ENCODE measurements at places on chromosomes 11 and 22.

- no peak for DNase-seq
These were observed 76.6 kb upstream of the PRR5 start for GRCh38 chr22:44625421-44625760.

DNA sequence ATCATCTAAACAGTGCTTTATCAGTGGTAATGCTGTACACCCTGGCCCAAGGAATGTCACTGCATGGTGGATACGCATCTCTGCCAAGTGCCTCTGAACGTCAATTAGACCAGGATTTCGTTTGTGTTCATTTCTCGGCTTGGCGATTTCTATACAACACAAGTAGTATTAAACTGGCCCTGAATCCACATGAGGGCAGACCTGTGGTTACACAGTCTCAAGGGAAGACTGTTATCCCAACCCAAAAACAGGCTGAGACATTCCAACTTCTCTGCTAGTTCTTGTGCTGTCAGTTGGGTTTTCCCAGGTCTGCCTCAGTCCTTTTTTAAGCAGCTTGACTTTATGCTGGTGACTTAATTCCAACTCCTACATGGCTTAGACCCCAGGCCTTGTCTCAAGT lies 58.1 kb downstream of the HIRA start:
- DNase-seq: no peak

- no peak for DNase-seq
These were observed at the start of gene MYOD1 for GRCh38 chr11:17719028-17719937. Gene MYOD1 (plus strand): TSS chr11:17719571. CDS start chr11:17719783, 212 bp downstream.

DNA sequence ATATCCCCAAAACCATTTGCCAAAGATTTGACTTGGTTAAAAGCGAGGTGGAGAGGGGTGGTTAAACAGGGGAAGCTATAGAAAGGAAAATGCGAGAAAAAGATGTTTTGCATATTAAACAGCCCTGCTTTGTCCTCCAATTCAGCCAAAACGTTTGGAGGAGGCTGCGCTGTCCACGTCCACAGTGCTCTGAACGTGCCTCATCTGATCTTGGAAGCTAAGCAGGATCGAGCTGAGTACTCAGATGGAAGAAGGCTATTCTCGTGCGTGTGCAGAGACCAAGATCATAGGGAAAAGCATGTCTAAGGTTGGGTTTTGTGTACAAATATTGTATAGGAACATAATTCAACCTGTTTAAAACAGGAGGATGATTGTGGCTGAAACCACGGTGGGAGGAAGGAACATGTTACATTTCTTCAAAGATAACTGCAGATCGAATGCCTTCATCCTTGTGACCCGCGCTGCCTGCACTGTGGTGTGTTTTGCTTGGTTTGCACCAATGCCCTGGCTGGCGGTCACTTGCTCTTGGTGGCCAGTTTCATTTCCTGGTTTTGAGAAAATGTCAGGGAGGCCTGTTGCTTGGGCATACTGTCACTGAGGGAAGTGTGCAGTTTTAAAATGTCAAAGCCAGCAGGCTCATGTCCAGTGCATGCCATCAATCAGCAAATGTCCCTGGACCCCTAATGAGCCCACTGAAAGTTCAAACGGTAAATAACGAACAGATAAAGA lies 40.4 kb downstream of the FLI1 start:
- no peak for DNase-seq

DNA sequence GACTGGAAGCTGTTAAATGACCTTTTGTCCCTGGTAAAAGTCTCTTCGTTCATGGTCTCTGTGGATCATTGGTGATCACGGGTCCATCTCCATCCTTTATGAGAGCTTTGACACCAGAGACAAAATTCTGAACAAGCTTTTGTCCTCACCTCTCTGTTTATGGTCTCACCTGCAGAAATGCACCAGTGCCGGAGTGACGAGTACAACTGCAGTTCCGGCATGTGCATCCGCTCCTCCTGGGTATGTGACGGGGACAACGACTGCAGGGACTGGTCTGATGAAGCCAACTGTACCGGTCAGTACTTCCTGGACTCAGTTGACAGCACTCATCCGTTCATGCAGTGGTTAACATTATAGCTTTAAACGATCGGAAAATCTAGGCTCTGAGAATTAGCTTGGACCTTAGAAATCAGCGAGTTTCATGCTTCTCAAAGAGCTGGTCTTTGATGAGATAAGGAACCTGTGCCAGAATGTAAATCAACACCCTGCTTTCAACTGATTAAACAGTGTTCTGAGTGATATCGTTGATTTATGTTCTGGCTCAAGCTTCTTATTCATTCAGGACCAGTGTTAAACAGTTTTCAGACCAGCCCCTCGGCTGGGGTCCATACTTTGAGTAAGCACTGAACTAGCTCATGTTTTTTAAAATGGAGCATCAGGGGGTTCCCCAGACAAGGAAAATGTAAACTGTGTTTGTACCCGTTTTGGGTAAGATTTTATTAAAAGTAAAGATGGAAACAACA lies 124.5 kb upstream of the SORL1-AS1 start:
- no peak for DNase-seq

DNA sequence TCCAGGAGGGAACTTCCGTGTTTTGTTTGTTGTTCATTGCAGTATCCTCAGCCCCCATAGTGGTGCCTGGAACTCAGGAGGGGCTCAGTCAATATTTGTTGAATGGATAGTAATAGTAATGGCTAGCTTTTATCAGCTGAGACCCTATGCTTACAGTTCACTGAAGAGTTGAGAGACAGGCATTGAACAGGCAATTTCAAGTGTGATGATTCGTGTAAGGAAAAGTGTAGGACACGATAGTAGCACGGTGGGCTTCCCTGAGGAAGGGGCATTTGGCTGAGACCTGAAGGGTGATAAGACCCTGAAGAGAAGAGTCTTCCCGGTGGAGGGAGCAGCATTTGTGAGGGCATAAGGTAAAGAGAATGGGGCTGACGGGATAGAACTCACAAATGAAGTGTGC lies 159.3 kb downstream of the COMMD9 start:
- no peak for DNase-seq

GRCh38 chr22:44204739-44205515 lies 24.2 kb downstream of the PARVG start:
- DNase-seq: no peak

DNA sequence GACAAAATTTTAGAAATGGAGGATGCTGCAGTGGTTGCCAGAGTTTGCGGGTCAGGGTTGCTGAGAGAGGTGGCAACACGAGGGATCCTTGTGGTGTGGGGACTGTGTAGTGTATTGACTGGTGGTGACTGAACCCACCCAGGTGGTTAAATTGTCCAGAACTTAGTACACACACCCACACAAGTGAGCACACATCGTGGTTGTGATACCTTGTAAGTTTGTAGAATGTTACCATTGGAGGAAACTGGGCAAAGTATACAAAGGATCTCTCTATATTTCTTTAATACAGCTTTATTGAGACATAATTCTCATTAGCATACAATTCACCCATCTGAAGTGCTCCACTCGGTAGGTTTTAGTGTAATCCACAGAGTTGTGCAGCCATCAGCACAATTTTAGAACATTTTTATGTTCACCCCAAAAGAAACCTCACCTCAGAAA lies 56.1 kb downstream of the MED15 start:
- DNase-seq: no peak

DNA sequence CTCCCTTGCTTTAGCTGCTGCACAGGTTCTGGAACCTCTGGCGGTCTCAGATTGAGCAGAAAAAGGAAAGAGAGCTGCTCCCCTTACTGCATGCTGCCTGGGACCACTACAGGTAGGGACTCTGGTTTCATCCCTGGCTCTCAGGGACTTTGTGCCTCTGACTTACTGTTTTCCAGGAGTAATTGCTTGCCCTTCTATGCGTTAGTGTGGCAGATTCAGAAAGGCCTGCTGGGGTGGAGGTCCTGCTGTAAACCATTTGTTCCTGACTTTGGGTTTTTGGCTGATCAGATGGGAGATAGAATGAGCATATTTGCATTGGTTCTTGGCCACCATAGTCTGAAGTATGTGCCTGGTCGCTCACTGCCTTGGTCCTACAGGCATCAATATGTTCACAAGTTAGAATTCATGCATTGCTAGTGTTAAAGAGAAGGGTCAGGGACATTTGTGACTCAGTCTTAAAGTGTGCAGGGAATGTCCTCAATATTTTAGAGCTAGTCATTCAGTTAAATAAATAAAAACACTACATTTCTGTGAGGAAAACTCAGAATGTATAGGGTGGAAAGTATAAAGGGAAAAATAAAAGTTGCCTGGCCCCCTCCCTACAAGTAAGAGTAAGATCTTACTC lies 78.0 kb downstream of the PISD start:
- no peak for DNase-seq

DNA sequence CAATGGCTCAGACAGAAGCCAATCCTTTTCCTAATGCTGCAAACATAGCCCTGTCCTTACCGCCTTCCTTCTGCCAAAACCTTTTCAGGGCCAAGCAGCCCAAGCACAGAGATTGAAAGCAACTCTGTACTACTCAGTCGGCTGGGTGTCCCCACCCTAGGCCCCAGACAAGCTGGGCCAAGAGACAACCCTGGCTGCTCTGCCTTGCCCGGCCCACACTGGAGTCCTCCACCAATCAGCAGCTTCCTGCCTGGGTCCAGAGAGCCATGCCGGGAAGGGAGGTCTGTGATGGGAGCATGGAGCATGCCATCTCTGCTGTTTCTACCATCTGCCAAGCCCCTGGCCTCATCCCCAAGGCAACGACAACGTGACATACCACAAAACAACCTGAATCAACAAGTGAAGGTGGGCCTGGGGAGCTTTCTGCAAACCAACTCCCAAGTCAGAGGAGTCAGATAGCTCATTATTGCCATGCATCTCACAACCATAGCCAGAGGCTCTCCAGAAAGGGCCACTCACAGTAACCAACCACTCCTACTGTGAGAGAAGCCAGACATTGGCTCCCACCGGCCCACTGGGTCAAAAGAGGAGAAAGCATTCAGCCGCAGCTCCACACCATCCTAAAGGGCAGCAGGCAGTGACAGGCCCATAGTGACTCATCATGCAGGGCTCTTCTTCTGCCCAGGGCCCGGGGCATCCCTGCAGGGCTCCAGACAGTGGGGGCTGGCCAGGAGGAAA lies 18.2 kb downstream of the PATZ1 start:
- no peak for DNase-seq

GRCh38 chr11:97614606-97615005 lies 1224.8 kb downstream of the JRKL start:
- no peak for DNase-seq

DNA sequence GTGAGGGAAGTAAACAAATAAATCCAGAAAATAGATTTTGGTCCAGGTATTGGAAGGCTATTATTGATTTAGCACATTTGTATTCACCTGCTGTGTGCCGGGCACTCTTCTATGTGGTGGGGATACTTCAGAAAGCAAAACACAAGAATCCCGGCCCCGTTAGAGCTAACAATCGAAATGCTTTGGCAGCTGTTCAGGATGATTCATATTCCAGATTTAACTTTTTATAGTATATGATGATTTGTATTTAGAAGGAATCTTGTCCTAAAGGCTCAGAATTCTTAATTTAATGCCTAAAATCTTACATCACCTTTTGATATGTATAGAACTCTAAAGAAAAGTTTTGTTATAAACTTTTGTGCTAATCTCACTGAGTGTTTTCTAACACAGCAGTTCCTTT lies 28.0 kb downstream of the ZC3H12C start:
- DNase-seq: no peak

DNA sequence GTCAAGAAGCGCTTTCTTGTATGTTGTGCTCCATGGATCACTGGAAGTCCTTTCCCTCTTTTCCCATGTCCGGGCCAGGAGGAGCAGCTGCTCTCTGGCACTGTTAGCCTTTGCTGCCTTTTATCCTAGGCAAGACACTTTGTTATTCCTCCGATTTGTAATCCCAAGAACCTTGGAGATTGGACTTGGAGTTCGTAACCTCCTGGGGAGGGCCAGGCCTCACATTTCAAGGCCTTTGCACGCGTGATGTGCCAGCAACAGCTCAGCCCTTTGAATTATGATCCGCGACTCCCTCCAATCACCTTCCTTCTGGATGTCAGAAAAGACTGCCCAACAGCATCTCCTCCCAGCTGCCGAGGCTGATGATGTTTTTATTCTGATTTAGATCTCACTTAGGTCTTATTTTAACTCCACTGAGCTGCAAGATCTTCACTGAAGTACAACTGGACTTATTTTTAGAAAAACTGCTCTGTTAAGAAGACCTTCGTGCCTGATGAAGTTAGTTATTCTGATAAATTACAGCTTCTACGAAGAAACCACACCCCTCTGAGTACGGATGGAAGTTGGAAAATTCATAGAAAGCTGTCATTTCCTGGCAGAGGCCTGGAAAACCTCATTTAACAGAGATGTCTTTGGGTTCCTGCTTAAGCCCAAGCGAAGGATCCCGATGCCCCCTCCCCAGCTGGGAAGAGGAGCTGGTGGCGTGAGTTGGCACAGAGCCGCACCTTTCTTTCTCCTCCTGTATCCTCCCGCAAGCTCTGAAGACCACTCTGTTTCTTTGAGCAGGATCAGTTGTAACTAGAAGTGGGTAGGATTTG lies 62.4 kb downstream of the PARVB start:
- no peak for DNase-seq

DNA sequence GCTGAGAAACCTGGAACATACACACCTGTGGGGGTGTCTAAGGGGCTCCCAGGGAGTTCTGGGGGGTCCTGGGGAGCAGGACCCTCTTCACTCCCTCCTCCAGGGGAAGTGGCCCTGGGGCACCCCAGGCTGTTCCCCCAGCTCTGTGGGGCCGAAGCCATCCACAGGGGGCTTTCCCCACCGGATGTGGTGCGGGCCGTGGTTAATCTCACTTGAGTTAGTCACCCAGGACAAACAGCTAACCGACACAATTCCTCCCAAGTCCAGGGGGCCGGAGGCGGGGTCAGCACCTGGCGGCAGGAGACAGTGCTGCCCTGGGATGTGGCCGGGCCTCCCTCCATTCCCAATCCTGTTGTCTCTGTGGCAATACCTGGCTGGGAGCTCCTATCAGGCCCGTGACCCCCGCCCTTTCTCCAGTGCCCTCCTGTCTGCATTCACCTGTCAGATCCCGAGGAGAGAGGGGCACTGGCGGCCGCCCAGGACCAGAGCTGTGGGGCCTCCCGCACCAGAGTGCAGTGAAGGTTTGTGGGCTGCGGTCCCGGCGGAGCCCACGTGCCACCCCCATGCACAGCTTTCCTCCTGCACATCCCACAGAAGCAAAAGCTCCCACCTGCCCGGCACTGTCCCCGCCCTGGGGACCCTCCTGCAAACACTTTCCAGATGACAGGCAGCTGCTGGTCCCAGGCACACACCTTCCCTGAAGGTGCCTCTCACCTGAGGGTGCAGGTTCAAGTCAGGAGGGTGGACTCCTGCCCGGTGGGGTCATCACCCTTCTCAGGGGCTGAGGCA lies 5.2 kb upstream of the MUC5AC start:
- peak; percentile 3 for DNase-seq

- no peak for DNase-seq
These were observed 81.0 kb upstream of the SCUBE2 start for GRCh38 chr11:9172389-9172788.

GRCh38 chr22:37681556-37682049 lies 4.5 kb upstream of the NOL12 start:
- DNase-seq: peak; percentile 47

- no peak for DNase-seq
These were observed 2.7 kb downstream of the FADD start for GRCh38 chr11:70205766-70206165.

All from activated T-helper 1 cell treated with anti-CD3 and anti-CD28 coated beads, Interleukin-2, amount 50 U/mL, for 16 hours (primary cell).